LoVo (cell line): ENCODE measurements at places on chromosomes 3 and 15.

- no peak for DNase-seq
Observed at GRCh38 chr3:160478338-160478737, 28.8 kb upstream of the TRIM59 start.

DNA sequence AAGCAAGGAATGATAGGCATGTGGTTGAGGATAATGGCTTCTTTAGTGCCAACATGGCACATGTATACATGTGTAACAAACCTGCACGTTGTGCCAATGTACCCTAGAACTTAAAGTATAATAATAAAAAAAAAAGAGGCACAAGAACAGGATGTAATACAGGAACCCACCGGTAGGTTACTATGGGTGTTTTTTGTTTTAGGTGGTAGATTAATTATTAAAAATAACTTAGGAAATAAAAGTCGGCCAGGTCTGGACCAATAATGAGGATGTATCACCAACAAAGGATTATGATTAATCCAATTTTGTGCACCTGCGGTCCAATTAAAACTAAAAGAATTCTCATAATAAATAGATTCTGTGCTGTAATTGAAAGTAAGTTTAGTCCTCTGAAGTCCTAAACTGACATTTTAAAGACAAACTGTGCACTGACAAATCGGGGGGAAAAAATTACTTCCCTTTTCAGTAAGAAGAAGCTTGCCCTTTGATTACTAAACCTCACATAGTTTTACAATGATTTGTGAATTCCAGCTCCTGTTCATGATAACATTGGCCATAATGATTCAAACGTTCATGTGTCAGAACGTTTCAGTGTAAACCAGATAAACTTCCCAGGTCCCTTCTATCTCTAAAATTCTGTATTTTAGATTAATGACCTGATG lies 62.2 kb downstream of the CASR start:
- DNase-seq: no peak

DNA sequence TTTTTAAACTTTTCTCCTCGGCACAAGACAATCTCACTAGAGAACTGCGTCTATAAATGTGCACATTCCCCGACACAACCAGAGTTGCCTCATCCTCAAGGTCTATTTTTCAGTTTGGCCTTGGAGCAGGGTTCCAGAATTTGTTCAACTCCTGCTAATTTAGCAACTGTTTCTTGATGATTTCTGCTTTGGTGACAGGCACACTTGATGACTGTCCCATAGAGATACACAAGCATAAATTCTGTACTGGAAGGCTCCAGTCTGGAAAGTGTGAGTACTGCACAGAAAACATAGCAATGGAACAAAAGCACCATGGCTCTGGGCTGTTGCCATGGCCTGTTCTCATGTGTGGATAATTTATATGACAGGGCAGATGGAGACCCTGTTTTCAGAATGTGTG lies 379.6 kb upstream of the PDZRN3 start:
- no peak for DNase-seq

GRCh38 chr3:172678068-172678467 lies 32.8 kb downstream of the NCEH1 start:
- no peak for DNase-seq
